Forelimb muscle (tissue), 1 donor: ENCODE measurements at places on chromosomes 13 and 19. TPM values are rescaled to one million over a fixed set of nuclear protein-coding genes. Genes with fewer than 3 reads are reported as not detected.

DNA sequence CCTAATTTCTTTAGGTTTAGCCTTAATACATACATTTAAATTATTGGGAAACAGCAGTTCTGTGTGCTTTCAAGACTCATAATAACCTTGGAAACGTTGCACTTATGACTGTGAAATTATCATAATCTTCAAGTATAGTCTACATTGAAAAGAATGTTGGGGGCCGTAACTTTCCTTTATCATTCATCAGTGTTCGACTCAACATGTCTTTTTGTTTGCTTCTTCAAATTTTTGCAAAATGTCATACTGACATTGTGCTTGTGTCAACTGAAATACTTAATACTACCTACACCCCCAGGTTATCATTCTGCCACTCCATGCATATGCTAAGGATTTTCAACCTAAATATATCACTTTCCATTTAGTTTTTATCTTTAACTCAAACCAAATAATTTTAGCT, 1562.9 kb downstream of the OLFM4 start:
- no peak for DNase-seq

DNA sequence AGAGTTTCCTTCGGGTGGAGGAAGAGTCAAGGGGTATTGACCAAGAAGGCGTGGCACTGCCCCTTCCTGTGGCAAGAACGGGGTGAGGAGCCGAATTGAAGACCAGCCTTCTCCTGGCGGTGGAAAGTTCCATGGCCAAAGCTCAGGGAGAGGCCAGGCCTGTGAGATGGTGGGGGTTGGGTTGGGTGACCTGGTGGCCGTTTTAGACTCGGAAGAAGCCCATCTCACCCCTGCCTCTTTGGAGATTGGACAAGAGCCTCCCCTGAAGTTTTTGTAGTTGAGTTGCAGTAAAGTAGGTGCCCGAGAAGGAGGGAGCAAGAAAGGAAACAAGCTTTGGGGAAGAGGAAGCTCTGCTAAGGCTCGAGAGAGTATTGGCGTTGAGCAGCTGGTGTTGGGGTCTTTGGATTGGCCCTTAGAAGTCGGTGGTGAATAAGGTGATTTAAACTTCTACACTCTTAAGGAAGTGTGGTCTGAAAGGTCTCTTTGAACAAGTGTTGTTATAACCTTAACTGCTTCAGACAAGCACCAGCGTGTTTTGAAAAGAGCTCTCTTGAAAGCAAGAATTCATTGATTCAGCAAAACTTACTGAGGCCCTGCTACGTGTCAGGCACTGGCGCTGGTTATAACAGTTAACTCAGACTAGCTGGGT, 964 bp downstream of the SPINT2 start:
- DNase-seq = no peak

GRCh38 chr19:41792513-41793413, 3.6 kb upstream of the CEACAM3 start:
- no peak for DNase-seq

DNA sequence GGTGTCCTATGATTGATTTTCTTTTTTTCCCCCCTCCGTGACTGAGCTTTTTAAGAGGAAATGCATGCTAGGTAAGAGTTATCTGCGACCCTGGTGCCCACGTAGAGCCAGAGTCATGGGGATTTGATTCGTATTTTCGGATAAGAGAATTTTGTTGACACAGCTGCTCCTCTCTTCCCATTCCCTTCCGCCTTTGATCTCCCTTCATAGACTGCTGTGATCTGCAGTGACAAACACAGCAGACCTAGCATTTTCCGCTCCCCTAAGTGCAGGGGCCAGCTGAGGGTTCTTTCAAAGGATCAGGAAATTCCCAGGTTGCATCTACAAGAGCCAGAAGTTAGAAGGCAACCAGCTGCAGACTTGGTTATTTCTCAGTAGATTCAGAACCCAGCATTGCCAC, 70.5 kb downstream of the ZNF568 start:
- no peak for DNase-seq

- DNase-seq = no peak
Observed at GRCh38 chr13:81207636-81208035, 866.7 kb upstream of the SPRY2 start.

DNA sequence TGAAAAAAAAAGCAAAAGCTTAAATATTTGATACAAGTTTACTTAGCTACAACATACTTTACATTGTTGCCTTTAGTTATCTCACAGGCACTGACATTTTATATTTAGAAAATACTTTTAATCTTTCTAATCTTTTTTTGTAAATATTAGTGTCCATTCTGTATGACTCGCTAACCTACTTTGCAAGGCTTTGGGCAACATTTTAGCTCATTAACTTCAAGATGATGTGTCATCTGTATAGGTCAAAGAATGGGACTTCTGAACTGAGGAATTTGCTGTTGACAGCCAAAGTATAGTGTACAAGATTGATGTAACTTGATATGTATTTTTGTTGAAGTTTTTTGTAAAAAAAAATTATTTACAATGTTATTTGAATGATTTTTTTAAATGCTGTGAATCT, 2.7 kb upstream of the C1QTNF9 start:
- DNase-seq = no peak

FPR1 gene
- polyA plus RNA-seq = 1.1 TPM
